ENCODE measurements at places on chromosomes 2 and 18. TPM values are rescaled to one million over a fixed set of nuclear protein-coding genes. Genes with fewer than 3 reads are reported as not detected.

The FRZB gene
- 90.8 TPM for total RNA-seq

The DTNA gene
- 17.9 TPM for total RNA-seq

The ZC3H6 gene
- total RNA-seq: 6.8 TPM

DNA sequence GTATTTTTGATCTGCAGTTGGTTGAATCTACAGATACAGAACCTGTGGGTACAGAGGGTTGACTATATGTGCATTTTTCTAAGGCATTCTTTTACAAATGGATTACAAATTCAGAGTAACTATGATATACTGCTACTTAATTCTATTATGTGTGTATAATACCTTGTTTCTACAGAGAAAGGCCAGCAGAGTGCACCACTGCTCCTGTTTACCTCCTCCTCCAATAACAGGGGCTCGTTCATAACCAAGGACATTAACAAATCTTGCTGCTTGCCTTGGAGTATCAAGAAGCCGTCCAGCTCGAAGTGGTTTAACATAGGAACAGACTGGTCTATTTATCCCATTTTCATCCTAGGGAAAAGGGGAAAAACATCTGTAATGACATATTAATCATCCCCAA lies 16.4 kb downstream of the CEP76 start:
- H3K36me3 ChIP-seq: no peaks in the 10 kb centered on the region
- no peaks in the 10 kb centered on the region for H3K27me3 ChIP-seq
- no peak overlapping the region for H3K27ac ChIP-seq
- peaks cover 4% of the 10 kb centered on the region for H3K4me1 ChIP-seq
- no peak overlapping the region for H3K4me3 ChIP-seq
- no peak for DNase-seq

DNA sequence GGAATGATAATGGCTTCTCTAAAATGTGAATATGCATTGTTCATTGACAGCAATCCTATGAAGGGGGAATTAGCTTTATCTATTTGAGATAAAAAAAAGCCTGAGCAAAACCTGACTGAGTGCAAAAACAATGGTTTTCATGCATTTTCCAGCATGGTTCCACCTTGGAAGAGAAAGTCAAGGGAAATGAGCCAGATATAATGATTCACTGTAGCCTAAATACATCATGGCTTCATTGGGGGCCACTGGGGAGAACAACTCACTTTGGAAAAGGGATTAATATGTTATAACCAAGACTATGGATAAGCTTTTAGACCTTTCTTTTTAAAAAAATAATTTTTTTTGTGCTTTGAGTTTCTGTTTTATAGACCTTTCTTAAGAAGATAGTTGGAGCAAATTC lies 679.7 kb downstream of the NYAP2 start:
- H3K4me3 ChIP-seq: no peak overlapping the region
- H3K27me3 ChIP-seq: no peaks in the 10 kb centered on the region
- no peaks in the 10 kb centered on the region for H3K36me3 ChIP-seq
- DNase-seq: no peak
- H3K4me1 ChIP-seq: no peaks in the 10 kb centered on the region
- H3K27ac ChIP-seq: no peak overlapping the region

GRCh38 chr2:152823905-152824304 lies 105.5 kb downstream of the ARL6IP6 start:
- no peaks in the 10 kb centered on the region for H3K36me3 ChIP-seq
- no peak for DNase-seq
- peaks cover 5% of the 10 kb centered on the region for H3K4me1 ChIP-seq
- no peak overlapping the region for H3K27ac ChIP-seq
- no peak overlapping the region for H3K4me3 ChIP-seq

All from endothelial cell (in vitro differentiated cells).